ENCODE measurements at places on chromosomes 4 and X. TPM values are rescaled to one million over a fixed set of nuclear protein-coding genes. Genes with fewer than 3 reads are reported as not detected.

DNA sequence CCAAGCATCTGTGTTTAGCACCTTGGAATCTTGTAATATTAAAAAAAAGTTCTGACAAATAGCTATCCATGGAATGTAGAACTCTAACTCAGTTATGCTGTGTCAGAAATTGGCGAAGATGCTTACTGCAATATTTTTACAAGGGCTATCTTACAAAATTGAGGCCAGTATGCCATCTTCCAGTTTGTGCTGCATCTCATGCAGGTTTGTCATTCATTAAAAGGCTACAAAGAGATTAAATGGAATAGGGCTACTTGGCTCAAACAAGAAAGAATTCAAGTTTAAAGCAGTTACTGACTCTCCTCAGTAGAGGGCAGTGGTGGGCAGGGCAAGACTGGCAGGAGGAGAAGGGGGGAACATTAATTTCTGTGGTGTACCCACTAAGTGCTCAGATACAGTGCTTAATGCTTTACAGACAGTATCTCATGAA lies 66.5 kb downstream of the SHROOM4 start:
- no peaks in the 10 kb centered on the region for H3K36me3 ChIP-seq
- DNase-seq = no peak
- no peaks in the 10 kb centered on the region for H3K4me1 ChIP-seq

DNA sequence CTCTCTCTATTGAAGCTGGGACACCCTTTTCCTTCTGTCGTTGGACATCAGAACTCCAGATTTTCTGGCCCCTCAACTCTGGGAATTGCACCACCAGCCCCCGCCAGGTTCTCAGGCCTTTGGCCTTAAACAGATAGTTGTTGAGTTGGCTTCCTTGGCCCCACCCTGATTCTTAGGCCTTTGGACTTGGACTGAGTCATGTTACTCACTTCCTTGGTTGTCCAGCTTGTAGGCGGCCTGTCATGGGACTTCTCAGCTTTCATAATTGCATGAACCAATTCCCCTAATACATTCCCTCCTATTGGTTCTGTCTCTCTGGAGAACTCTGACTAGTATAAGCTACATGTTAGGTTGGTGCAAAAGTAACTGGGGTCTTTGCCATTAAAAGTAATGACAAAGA lies 195.7 kb downstream of the GPAT3 start:
- no peaks in the 10 kb centered on the region for H3K27me3 ChIP-seq
- no peaks in the 10 kb centered on the region for H3K36me3 ChIP-seq
- DNase-seq = no peak
- H3K4me1 ChIP-seq = no peaks in the 10 kb centered on the region
- no peak overlapping the region for H3K27ac ChIP-seq

DNA sequence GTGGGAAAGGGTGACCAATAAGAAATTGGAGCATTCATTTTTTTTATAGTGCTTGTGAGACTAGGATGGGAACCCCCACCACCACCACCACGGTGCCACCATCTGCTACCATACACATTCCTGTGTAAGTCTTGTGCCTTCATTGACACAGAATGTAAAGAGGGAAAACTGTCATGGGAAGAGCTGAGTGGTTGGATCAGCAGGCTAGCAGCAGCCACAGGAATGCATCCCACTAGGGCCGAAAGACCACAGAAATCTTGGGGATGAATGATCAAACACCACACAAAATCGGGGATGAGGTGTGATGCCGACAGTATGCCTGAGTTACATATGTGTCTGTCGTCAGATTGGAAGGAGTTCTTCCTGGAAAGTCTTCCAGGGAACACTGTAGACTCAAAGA lies 69.2 kb downstream of the SRPX start:
- H3K4me3 ChIP-seq = no peak overlapping the region
- H3K27ac ChIP-seq = no peak overlapping the region

Gene IQCM
- not detected for total RNA-seq

- no peak for DNase-seq
- H3K27ac ChIP-seq = no peak overlapping the region
- no peaks in the 10 kb centered on the region for H3K4me1 ChIP-seq
- H3K36me3 ChIP-seq = no peaks in the 10 kb centered on the region
- H3K4me3 ChIP-seq = no peak overlapping the region
Observed at GRCh38 chr4:150570862-150571261, 11.1 kb upstream of the MAB21L2 start.

Gene FBXL5
- total RNA-seq = 52.4 TPM

Gene STOX2
- 15.8 TPM for total RNA-seq

DNA sequence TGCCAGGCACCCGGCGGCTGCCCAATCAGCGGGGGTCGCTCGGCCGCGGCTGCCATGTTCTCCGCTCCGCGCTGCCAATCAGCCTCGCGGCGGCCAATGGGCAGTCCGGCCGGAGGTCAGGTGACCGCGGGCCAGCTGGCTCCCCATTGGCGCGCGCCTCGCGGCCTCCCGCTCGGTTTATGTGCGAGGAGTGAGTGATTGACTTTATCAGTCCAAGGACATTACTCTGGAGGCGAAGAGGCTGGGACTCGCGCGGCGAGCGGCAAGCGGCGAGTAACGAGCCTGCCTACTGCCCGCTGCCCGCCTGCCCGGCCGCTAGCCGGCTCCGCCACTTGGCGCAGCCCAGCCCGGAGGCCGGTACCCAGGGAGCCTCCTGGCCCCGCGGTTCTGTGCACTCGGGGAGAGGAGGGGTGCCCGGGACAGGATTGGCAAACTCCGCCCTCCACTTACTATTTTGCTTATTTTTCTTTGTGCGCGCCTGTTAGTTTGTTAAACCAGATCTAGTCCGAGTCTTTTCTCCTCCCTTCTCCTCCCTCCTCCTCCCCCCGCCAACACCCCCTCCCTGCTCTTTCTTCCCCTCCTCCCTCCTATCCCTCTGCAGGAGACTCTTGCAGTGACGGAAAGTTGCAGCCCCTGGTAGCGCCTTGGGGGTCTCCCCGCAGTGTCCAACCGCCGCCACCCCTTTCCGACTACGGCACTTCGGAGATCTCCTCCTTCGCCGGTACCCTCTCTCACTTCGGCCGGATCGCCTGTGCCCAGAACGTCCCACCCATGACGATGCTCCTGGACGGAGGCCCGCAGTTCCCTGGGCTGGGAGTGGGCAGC lies at the start of gene ZIC3:
ZIC3 (plus strand) TSS at position 207 of the 825 bp plus-strand sequence; CDS start at position 772, 565 bp downstream.
- H3K4me1 ChIP-seq = peaks cover 21% of the 10 kb centered on the region
- peak; percentile 60 for DNase-seq
- peak within 1 kb of the TSS; percentile 22 for H3K4me3 ChIP-seq
- no peak within 1 kb of the TSS for H3K27ac ChIP-seq
- no peaks in the 10 kb centered on the region for H3K36me3 ChIP-seq

GRCh38 chr4:37236165-37236564 lies 8.4 kb upstream of the NWD2 start:
- H3K27me3 ChIP-seq = no peaks in the 10 kb centered on the region
- no peaks in the 10 kb centered on the region for H3K4me1 ChIP-seq
- DNase-seq = no peak
- no peaks in the 10 kb centered on the region for H3K36me3 ChIP-seq

GRCh38 chrX:102835504-102836146 lies 101.4 kb upstream of the RAB40AL start:
- H3K4me3 ChIP-seq = no peak overlapping the region
- H3K27me3 ChIP-seq = no peaks in the 10 kb centered on the region
- peak; percentile 20 for DNase-seq
- no peak overlapping the region for H3K27ac ChIP-seq
- H3K36me3 ChIP-seq = no peaks in the 10 kb centered on the region
- H3K4me1 ChIP-seq = peaks cover 7% of the 10 kb centered on the region

Gene CXCL8
- total RNA-seq = 12.9 TPM

GRCh38 chr4:42235304-42236021 lies 83.0 kb upstream of the BEND4 start:
- no peaks in the 10 kb centered on the region for H3K36me3 ChIP-seq
- no peak overlapping the region for H3K27ac ChIP-seq
- H3K4me1 ChIP-seq = no peaks in the 10 kb centered on the region
- DNase-seq = no peak
- H3K27me3 ChIP-seq = no peaks in the 10 kb centered on the region
- no peak overlapping the region for H3K4me3 ChIP-seq

DNA sequence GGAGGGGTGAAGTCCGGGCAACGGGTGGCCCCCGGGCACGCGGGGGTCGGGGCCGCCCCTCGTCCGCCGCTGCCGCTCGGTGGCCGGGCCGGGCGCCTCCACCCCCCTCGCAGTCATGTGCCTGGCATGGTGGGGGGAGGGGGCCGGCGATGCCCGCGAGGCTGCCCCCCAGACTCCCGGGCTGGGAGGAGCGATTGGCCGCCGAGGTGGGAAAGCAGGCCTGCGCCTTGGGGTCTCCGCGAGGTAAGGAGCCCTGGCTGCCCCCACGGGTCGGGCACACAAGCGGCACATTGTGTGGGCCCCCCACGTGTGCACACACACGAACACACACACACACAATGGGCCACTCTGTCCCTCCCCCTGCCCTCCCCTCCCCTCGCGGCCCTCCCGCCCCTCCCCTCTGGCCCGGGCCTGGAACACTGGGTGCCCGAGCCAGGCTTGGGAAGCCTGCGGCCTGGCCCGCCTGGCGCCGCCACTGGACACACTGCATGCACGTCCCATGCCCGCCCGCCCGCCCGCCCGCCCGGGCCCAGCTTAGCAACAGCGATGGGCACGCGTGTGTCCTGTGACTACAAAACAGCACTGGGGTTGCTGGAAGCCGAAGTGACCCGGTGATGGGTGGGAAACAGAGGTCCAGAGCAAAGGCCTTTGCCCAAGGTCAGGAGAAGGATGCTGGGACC lies 1.3 kb downstream of the SLC6A8 start:
- no peak overlapping the region for H3K27ac ChIP-seq
- peaks cover 13% of the 10 kb centered on the region for H3K4me1 ChIP-seq
- DNase-seq = peak; percentile 76
- no peak overlapping the region for H3K4me3 ChIP-seq

DNA sequence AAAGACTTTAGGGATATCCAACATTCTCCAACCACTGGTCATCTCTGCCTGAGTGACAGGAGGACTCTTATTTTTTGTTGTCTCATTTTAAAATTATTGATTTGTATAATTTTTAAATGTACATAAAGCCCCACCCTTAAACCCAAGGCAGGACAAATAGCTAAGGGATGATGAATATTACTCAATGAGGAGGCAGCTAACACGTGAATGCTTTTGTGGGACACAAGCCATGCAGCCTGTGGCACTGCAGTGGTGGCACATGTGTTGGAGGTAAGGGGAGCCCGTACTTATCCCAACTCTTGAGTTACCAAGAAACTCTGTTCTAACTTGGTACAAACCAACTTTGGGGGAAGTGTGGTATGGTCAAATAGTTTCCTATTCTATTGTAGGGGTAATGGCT lies 19.5 kb downstream of the MID1IP1 start:
- H3K27ac ChIP-seq = no peak overlapping the region
- H3K4me1 ChIP-seq = peaks cover 38% of the 10 kb centered on the region
- H3K36me3 ChIP-seq = no peaks in the 10 kb centered on the region
- no peak overlapping the region for H3K4me3 ChIP-seq
- DNase-seq = no peak

Gene GPR143
- total RNA-seq = 0.99 TPM

Gene FGA
- total RNA-seq = 1.0 TPM

Gene RPS6KA6
- total RNA-seq = 3.6 TPM

Gene VCX
- total RNA-seq = not detected

Gene SCML2
- total RNA-seq = 2.3 TPM

GRCh38 chr4:38775326-38775725 lies 7.5 kb downstream of the TLR10 start:
- no peak for DNase-seq
- no peaks in the 10 kb centered on the region for H3K27me3 ChIP-seq
- no peak overlapping the region for H3K4me3 ChIP-seq
- no peak overlapping the region for H3K27ac ChIP-seq

- no peaks in the 10 kb centered on the region for H3K4me1 ChIP-seq
- DNase-seq = no peak
- H3K4me3 ChIP-seq = no peak overlapping the region
- H3K27me3 ChIP-seq = no peaks in the 10 kb centered on the region
Observed at GRCh38 chr4:158374318-158374717, 147.4 kb upstream of the RXFP1 start.

Gene RASGEF1B
- 4.3 TPM for total RNA-seq

DNA sequence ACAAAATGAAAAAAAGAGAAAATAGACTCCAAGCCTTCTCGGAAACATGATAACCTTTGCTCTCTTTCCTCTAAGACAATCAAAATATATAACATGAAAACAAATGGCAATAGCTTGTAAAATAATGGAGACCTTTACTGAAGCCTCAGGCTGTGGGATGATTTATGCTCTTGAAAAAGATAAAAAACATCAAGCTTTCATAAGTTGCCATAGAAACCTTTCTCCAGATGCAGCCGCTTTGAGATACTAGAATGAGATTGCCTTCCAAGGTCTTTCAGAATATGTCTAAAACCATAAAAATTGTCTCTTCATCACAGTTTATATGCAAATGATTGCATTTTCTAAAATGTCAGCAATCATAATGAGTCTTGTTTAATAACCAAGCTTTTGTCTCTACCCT lies 31.6 kb downstream of the MAOB start:
- H3K27ac ChIP-seq = no peak overlapping the region
- H3K4me3 ChIP-seq = no peak overlapping the region
- H3K27me3 ChIP-seq = no peaks in the 10 kb centered on the region
- no peaks in the 10 kb centered on the region for H3K4me1 ChIP-seq
- H3K36me3 ChIP-seq = no peaks in the 10 kb centered on the region

DNA sequence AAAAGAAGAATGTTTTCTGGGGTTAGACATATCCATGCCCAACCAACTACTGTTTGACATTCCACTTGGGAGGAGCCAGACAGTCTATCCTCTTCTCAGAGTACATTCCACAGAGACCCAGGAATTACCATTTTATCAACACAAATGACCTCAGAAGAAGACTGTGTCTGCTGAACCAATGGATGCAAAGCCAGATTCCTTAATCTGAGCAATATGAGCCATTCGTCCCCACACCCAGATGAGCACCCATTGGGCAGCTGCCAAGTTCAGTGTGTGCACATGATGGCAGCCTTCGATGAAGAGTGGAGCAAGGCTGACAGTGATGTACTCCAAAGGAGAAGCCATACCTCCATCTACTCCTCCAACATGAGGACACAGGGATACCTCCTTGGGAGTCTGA lies 111.3 kb downstream of the ZNF674 start:
- no peaks in the 10 kb centered on the region for H3K27me3 ChIP-seq
- no peaks in the 10 kb centered on the region for H3K36me3 ChIP-seq
- no peak for DNase-seq

Gene TCEANC
- 5.3 TPM for total RNA-seq

Gene ASB11
- 0.52 TPM for total RNA-seq

DNA sequence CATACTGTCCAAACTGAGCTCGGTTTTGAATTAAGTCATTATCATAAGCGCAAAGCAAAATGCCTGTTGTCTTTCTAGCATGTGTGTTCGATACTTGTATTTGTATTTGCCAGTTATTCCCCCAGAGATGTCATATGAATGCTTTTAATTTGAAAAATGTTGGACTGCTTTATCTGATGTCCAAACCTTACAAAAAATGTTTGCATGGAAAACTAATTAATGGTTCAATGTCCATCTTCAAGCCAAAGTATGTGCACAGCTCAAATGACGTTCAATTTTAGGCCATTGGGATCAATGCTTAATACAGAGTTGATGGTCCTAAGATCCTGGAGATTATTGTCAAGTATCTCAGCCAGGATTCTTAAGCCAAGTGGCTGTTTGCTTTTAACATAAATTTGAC lies 17.2 kb upstream of the HPGDS start:
- no peak for DNase-seq
- no peaks in the 10 kb centered on the region for H3K27me3 ChIP-seq
- H3K36me3 ChIP-seq = no peaks in the 10 kb centered on the region

Data from body of pancreas (tissue), 4 donors.